ENCODE measurements at places on chromosomes 12 and 14. TPM values are rescaled to one million over a fixed set of nuclear protein-coding genes. Genes with fewer than 3 reads are reported as not detected.

The KRT6A gene
- not detected for total RNA-seq

The NANOG gene
- 0.35 TPM for total RNA-seq

The HOXC5 gene
- total RNA-seq, result 0.55 TPM

The OR10A7 gene
- total RNA-seq, result not detected

The OR10G2 gene
- total RNA-seq, result not detected

The TXNDC16 gene
- 3.6 TPM for total RNA-seq

The ZNF268 gene
- total RNA-seq, result 10.8 TPM

The ZDHHC22 gene
- not detected for total RNA-seq

The C12orf56 gene
- not detected for total RNA-seq

The ST8SIA1 gene
- total RNA-seq, result 1.6 TPM

The BORCS5 gene
- total RNA-seq, result 11.2 TPM

The KRT86 gene
- not detected for total RNA-seq

The C12orf50 gene
- total RNA-seq, result 0.13 TPM

The DPPA3 gene
- not detected for total RNA-seq

GRCh38 chr12:124603100-124603541, 35.7 kb upstream of the NCOR2 start:
- no peak for DNase-seq

GRCh38 chr14:95326987-95327386, 7.3 kb upstream of the CLMN start:
- DNase-seq, result no peak

DNA sequence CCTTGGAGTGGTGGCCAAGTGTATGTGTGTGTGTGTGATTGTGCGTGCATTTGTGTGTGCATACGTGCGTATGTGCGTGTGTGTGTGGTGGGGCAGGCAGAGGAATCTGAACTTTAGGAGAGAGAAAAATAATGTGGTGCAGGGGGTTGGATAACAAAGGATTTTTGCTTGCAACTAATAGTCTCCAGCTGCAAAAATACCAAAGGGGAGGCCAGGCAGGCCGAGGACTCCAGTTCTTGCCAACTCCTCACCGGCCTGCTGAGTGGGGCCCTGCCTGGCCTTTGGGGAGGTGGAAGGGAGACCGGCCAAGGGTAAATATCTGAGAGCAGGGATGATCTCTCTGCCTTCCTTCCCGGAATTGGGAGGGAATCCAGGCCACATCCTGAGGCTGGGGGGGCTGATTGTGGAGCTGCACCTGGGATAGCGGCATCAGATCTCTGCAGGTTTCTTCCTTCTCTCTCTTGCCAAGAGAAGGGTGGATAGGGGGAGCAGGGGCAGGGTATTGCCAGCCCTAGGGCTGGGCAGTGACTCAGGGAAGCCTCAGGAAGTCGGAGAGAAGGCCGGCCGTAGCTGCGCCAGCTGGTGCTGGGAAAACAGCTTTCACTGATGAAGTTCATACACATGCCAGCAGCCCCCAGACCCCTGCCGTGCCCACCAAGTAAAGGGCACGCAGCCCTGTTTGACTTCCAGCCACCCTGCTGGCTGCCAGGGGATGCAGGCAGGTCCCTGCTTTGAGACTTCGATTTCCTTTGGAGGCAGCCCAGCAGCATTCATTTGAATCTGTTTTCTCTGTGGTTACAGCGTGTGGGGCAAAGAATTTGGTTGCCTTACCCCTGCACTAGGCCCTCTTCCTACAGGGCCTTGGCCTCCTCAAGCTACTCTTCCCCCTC, 4.6 kb upstream of the LRP1-AS start:
- no peak for DNase-seq

- no peak for DNase-seq
Observed at GRCh38 chr12:106896603-106897002, 59.1 kb upstream of the TMEM263 start.

- no peak for DNase-seq
Observed at GRCh38 chr12:40127408-40127807, 21.5 kb upstream of the SLC2A13 start.

- DNase-seq, result no peak
Observed at GRCh38 chr12:75568393-75568792, 57.0 kb upstream of the KRR1 start.

DNA sequence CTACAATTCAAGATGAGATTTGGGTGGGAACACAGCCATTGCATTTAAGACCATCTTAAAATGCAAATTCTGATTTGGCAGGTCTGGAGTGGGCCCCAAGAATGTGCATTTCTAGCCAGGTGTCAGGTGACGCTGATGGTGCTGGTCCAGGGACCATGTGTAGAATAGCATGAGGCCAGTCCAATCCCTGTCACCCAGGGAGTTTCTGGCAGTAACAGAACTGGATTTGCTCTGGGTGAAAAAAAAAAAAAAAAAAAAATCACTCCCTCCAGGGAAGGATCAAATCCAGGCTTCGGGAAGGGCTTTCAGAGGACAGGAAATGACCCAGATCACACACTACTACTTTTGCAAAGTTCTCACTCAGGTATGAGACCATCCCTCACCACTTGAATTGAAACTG, 213.2 kb upstream of the NOS1 start:
- DNase-seq, result no peak

GRCh38 chr14:83255727-83256090, 1722.1 kb upstream of the SEL1L start:
- DNase-seq, result no peak

- no peak for DNase-seq
Observed at GRCh38 chr14:93969082-93969828, 7.1 kb downstream of the ASB2 start.

DNA sequence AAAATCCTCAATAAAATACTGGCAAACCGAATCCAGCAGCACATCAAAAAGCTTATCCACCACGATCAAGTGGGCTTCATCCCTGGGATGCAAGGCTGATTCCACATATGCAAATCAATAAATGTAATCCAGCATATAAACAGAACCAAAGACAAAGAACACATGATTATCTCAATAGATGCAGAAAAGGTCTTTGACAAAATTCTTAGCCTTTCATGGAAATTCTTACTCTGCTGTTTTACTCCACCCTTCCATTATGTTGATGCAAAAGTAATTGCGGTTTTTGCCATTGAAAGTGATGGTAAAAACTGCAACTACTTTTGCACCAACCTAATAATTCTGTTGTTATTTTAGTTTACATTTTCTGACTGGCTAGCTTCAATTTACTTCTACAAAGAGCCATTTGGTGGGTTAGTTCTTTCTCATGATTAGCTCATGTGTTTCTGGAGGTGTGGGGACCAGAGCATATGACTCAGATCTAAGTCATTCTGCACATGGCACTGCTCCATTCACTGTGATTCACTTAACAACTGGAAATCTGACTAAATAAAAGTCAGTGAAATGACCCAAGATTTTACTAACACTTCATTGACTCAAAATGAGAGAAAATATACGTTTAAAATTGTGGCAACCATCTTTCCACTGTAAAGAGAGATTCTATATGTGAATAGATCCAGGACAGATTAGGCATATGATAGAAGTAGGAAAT, 99.9 kb downstream of the TMTC3 start:
- DNase-seq, result no peak

GRCh38 chr14:73645248-73645610, 443 bp downstream of the DNAL1 start:
- DNase-seq, result no peak

- no peak for DNase-seq
Observed at GRCh38 chr12:43737646-43738045, 20.9 kb downstream of the PUS7L start.

DNA sequence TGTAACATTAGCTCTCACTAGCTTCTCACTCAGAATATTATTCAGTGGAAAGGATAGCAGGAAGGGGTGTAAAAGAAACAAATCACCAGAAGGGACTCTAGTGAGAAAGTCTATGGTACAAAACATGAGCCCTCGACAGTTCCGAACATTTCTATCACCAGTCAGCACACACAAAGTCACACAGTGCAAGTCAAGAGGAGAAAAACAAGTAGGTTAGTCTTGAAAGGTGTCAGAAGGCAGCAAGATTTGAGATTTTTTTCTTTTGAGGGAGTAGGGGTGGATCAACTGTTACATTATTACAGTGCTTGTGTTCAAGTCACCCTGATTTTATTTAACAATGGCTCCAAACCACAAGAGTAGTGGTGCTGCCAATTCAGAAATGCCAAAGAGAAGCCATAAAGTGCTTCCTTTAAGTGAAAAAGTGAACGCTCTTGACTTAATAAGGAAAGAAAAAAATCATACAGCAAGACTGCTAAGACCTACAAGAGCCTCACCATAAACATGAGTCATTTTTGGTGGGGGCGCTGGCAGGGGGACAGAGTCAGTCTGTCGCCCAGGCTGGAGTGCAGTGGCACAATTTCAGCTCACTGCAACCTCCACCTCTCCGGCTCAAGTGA, 42.3 kb downstream of the GNS start:
- no peak for DNase-seq

DNA sequence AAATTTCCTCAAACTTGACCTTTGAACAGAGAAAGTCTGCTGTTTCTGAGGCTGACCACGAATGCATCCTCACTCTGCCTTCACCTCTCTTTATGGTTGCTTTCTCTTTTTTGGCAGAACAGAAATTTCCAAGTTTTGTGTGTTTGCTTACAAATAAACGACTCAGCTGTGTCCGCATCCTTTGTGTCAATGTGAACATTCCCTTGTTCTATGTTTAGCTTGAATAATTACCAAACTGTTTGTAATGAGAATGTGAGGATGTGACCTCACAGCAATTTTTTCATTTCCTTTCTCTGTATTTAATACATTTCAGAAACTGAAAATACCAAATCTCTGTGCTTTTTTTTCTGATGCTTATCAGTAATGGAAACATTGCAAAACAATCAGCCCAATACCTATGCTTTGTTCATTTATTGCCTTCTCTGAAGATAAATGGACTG, 410.9 kb downstream of the EGLN3 start:
- no peak for DNase-seq

GRCh38 chr12:47590771-47591360, 115.0 kb downstream of the RPAP3 start:
- DNase-seq, result no peak

DNA sequence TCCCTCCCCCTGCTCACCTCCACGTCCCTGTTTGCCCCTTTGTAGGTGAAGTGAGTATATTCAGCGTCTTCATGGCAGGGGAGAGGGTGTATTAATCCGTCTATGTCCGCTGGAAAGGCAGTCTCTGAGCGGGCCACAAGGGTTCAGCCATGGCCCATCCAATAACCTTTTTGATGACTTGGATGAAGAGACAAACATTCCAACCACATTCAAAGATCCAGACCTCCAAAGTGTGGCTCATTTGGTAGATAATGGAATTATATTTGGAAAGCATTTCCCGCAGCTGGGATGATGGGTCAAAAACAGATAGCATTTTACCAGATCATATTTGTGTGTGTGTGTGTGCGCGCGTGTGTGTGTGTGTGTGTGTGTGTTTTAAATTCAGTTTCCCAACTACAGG, 345.9 kb downstream of the DPF3 start:
- DNase-seq, result no peak

DNA sequence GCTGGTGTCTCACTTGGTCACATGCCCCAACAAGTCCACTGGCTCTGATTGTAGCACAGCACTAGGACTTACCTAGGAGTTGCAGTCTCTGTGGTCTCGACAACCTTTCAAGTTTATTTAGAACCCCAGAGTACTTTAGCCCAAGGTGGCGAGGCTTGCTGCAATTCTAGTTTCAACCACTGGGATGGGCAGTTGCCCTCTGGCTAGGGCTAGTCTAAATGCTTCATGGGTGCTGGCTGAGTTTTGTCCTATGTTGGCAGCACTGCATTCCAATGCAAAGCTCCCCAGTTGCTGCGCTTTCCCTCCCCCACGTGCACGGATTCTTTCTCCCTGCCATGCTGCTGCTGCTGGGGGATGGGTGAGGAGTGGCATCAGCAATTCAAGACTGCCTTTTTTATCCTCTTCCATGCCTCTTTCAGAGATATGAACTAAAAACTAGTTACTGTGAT, 207.9 kb downstream of the SYNE2 start:
- DNase-seq, result no peak

GRCh38 chr14:72480464-72481243, 413.2 kb downstream of the DPF3 start:
- DNase-seq, result no peak

GRCh38 chr12:81610955-81611889, 147.9 kb downstream of the PPFIA2 start:
- DNase-seq, result no peak

DNA sequence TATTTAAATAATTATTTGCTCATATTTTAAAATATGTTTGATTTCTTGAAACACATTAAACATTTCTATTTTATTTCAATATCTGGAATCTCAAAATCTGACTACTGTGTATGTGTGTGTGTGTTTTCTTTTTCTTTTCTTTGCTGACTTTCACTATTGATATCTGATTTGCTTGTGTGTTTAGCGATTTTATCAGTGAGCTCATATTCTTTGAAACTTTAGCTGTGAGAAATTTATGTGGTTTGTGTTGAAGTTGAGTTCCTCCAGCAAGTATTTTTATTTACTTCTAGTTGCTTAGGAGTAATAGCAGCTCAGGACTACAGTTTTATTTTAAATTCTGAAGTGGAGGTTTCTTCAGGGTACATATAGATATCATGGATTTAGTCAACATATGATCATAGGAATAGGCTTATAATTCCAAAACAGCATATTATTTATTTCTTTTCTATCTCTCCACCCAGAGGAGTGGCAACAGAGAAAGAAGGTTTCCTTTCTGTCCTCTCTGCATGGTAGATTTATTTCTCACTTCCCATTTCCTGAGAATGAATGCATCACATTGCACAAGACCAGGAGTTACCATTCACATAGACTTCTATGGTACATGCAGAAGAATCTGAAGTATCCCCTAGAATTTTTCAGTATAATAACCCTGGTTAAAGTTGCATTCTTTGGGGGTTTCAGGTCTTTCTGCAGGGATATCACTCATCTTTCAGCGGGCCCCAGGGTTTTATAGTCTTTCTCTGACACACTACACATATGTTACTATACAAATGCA, 60.5 kb downstream of the PTPRQ start:
- DNase-seq, result no peak

DNA sequence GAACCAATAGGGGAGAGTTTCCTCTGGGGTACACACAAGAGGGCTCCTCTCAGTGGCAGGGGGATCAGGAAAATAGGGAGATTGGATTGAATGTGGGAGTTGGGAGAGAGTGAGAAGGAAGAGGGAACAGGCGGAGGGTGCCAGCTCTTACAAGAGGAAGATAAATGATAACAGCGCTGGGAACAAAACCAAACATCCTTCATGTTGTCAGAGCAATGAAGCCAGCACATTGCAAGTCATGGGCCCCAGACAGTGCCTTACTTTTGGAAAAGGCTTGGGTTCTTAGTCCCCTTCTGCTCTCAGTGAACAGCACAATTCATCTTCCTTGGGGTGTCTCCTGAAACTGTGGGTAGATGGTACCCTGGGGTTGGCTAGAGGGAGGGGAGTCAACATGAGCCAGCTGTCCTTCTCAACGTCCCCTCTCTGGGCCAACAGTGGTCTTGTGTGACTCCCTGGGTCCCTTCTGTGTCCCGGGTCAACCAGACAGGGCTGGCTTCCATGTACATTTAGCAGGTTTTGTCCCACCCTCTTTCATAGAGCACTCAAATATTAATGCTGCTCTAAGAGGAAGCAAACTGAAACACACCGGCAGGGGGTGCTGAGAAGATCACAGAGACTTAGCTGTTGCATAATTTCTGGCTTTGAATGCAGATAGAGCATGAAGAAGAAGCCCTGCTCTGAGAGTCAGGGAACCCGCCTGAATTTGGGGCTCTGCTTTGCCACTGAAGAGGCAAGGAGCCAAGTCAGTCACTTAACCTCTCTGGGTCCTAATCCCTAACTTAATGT, 138.5 kb downstream of the ESRRB start:
- DNase-seq, result no peak

- no peak for DNase-seq
Observed at GRCh38 chr14:35114036-35114435, 7.8 kb downstream of the PPP2R3C start.

GRCh38 chr12:105983622-105984320, 155.0 kb downstream of the NUAK1 start:
- DNase-seq, result no peak
